Myocyte (in vitro differentiated cells): ENCODE measurements at places on chromosomes 1 and 21.
A peak's percentile ranks its signal among the peaks of the same experiment; 100 is the strongest.

DNA sequence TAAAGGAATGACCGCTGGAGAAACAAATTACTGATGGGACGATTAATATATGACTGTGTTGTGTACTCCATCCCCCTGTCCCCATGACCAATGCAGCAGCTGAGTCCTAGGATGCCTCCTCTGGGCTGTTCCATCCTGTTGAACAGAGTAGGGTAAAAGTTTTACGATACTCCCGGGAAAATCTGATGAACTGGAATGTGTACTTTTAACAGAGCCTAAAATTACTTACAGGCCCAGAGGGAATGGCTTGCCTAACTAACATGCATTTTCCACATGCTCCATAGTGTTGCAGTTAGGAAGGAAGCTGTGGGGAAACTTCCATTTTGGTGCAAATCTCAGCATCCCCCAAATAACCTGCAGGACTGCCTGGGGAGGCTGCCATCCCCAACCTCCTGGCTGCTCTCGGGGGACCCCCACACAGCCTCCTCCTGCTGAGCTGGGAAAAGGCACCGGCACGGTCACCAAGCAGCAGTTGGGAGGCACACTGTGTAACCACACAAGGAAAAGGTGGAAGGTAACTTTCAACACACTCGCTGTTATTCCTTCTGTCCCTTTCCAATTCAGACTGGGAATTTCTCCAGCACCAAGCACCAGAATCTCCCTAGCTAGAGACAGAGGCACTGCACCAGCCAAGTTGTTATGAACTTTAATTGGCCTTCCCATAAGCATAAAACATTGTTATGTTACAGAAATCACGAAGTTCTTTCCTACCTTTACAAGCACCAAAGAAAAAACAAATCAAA lies 97.2 kb downstream of the BCAR3 start:
- no peak for DNase-seq

DNA sequence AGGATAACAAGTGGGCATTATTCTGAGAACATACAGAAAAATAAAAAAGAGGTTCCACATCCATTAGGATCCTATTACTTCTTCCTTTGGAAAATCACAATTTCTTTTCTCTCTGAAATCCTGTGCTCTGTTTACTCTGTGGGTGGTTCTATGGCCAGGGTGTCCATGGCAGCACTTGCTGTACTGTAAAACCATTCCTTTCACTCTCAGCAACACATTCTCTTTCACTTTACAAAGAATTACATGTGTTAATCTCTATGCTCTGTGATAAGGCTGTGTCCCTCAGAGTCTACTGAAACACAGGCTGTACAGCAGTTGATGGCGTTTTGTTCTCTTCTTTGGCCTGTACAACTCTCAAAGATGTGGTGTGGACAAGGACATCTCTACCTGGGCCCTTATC lies 524.1 kb downstream of the PTBP2 start:
- peak; percentile 7 for DNase-seq

DNA sequence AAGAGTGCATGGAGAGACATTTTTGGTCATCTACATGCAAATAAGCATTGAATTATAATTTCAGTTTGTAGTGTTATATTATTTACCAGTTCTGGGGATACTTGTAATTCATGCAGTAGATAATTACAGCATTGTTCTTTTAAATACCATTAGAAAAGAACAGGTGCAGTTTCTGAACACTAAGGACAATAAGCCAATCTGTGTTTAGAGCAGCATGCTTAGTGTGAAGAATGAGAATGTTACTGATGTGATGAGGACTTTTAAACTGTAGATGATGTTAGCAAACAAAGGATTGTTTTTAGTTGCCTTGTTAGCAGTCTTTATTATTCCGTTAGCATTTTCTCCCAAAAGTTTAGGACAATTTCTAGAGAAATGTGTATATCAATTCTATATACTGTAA lies 348.3 kb downstream of the BRINP3 start:
- DNase-seq = no peak

GRCh38 chr21:34560609-34561008 lies 48.6 kb upstream of the KCNE1 start:
- DNase-seq = no peak

DNA sequence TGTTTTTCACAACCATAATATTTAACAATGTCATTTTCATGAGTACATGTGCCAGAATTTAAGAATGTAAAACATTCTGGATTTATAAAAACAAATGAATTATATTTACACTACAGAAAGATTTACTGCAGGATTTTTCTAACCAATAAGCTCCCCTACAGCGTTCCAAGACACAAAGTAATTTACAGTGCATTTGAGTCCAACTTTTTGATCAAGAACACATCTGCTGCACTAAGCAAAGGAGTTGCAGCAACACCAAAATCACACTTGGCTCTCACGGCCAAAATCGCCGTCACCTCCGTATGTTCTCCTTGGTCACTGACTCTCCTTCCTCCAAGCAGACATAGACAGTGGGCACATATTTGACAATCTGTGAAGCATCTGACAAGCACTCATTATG lies 7.7 kb downstream of the VPS26C start:
- DNase-seq = no peak

DNA sequence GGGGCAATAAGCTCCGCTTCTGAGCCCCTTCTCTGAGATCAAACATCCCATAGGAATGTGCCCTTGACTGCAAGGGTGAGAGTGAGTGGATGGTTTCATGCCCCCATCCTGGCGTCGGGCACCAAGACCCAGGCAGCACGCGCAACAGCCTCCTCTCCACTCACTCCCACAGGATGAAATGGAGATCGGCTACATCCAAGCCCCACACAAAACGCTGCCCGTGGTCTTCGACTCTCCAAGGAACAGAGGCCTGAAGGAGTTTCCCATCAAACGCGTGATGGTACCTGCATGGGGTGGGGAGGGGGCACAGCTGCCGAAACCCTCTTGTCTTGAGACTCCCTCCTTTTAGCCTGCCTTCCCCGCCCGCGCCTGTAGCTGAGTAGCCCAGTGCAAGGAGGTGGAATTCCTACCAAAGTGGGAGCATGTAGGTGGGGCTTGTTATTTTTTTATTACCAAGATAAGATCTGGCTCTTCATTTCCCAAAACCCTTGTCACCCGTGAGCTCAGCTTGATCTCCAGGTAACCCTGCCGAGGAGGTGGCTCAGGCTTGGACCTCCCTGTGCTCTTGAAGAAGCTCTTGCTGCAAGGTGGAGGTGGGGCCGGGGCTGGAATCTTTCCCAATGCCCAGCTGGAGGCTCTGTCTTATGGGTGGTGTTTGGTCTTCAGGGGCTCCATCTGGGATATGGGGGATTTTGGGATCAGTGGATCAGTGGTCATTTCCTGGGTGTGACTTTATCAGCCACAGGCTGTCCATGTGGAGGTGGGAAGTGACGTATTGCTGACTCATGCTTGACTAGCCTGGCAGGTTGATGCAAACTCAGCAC lies 24.0 kb upstream of the PADI6 start:
- DNase-seq = no peak

GRCh38 chr1:192732787-192733186 lies 76.1 kb upstream of the RGS2 start:
- DNase-seq = no peak

GRCh38 chr1:241551759-241552638 lies 19.8 kb downstream of the KMO start:
- DNase-seq = no peak

- no peak for DNase-seq
Observed at GRCh38 chr1:41715441-41716095, 203.2 kb downstream of the HIVEP3 start.

DNA sequence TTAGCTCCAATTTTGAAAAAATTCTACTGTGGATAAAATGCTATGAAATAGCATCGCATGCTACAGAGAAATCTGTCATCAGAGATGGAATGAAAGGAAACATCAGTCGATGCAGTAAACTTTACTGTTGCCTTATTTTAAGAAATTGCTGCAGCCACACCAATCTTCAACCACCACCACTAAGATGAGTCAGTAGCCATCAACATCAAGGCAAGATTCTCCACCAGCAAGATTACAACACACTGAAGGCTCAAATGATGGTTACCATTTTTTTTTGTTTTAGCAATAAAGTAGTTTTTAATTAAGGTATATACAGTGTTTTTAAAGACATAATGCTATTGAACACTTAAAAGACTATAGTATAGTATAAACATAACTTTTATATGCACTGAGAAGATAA lies 95.6 kb upstream of the JUN start:
- DNase-seq = no peak

GRCh38 chr1:201422436-201423030 lies 1.0 kb upstream of the TNNI1 start:
- peak; percentile 98 for DNase-seq

DNA sequence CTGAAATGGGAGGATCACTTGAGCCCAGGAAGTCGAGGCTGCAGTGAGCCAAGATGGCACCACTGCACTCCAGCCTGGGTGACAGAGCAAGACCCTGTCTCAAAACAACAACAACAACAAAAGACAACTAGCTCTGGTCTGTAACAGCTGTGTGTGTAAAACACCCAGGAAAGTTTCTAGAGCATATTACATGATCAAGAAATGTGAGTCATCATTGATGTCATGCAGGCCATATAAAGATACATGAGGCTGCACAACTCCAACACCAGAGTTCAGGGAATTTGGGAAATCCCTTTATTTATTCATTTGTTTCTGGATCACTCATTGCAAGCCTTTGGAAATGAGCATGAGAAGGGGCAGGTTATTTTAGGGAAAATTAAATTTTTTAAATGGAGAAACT lies 50.3 kb upstream of the CTPS1 start:
- no peak for DNase-seq

DNA sequence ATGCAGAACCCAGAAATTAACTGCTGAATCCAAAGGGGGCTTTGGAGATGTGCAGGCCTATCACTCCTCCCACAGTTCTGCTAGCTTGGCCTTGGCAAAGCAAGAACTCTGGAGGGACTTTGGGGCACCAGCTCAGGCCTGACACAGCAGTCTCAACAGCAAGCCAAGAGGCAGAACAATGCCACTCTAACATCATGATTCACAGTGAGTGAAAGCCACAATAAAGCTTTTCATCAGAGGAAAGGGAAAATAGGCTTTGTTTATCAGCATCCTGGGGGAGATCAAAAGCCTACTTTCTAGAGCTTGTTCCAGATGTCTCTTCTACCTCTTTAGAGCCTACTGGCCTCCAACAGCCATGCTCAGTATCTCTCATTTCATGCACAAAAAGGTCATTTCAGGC lies 283.4 kb downstream of the KCNH1 start:
- peak; percentile 38 for DNase-seq

DNA sequence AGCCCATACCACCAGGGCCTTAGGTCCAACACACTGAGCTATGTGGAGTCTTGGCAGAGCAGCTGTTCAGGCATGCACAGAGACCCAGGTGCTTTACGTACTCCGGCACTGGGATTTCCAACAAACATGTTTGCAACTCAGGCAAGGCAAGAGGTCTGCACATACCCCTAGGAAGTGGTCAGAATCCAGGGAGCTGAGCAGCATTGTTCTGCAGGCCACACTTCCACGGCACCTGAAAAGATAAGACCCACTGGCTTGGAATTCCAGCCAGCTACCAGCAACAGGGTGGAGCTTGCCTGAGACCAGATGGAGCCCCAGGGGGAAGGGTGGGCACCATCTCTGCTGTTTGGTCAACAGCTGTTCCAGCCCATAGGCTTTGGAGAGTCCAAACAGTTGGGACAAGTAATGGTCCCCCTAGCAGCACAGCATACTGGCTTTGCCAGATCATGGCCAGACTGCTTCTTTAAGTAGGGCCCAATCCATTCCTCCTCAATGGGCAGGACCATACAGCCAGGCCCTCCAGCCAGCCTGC lies 51.7 kb upstream of the LRRC8B start:
- DNase-seq = no peak

- DNase-seq = peak; percentile 95
Observed at GRCh38 chr1:207885129-207886032, 25.5 kb downstream of the CD34 start.

DNA sequence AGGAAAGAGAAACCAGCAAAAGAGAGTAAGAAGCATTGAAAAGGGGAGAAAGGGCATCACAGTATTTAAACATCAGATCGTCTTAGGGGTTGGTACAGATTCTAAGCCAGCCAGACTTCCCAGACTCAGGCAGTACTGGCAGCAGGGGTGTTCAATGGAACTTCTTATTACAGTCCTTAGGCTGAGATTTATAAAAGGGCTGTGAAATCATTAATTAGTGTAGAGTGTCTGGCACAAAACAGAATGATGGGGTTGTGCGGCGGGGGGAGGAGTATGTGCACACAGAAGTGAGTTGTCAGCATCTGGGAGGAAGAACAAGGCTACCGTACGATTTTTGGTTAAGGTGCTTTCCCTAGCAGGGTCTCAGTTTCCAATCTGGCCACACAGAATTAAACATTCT lies 38.2 kb downstream of the ARHGEF11 start:
- no peak for DNase-seq

DNA sequence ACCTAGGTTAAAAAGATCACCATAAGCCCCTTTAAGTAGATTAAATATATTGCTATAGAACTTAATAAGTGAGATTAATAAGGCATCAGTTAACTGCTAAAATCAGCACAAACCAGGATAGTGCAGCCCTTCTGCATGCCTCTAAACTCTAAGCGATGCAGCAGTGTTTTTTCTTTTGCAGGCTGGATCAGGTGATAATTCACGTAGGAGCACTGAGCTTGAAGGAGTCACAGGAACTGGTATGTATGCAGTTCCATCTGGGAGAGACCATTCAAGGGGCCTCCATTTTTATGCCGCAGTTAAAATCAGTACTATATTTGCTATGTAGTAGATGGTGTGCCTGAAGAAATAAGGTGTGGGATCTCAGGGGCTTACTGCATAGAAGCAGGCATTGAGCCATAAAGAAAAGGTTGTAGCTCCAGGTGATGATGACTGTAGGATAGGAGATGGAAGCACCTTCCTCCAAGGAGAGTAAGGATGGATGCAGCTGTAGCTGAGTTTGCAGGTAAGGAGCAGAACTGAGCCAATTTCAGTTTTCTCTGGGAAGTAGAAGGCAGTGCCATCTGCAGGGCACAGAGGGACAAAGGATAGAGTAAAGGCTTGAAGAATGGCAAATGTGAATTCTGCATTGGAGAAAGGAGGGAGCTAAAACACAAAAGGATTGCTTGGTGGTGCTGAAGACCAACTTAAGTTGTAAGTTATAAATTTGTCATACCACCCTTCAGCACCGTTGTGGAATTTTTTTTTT lies 22.6 kb downstream of the NPL start:
- no peak for DNase-seq

- DNase-seq = no peak
Observed at GRCh38 chr21:45015469-45015860, 58.9 kb upstream of the ADARB1 start.

DNA sequence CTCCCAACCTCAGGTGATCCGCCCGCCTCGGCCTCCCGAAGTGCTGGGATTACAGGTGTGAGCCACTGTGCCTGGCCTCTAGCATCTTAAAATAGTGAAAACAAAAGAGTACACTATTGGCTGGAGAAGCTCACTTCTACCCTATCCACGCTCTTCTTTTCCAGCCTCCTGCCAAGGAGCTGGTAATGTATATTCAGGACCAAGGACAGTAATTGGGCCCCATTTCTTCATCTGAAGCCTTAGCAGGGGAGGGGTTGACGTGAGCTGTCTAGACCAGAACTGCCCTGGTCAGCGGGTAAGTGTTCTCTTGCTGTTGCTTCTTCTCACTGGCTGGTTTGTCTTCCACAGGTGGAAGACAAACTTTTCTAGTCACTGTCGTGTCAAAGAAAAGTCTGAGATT lies 70.2 kb downstream of the DNM3 start:
- DNase-seq = peak; percentile 50
